Stimulated activated CD4-positive, alpha-beta T cell treated with anti-CD3 and anti-CD28 coated beads, Interleukin-1b, Interleukin-23, amount 100 ng/mL, for 1 hour (primary cell): ENCODE measurements at places on chromosomes 4 and X.

GRCh38 chr4:184500748-184501589 is 26.6 kb upstream of the IRF2 start:
- no peak for DNase-seq

GRCh38 chrX:129427267-129427666 is 96.0 kb downstream of the SMARCA1 start:
- DNase-seq: no peak

GRCh38 chrX:120824021-120824420 is 51.6 kb downstream of the CT47B1 start:
- no peak for DNase-seq

DNA sequence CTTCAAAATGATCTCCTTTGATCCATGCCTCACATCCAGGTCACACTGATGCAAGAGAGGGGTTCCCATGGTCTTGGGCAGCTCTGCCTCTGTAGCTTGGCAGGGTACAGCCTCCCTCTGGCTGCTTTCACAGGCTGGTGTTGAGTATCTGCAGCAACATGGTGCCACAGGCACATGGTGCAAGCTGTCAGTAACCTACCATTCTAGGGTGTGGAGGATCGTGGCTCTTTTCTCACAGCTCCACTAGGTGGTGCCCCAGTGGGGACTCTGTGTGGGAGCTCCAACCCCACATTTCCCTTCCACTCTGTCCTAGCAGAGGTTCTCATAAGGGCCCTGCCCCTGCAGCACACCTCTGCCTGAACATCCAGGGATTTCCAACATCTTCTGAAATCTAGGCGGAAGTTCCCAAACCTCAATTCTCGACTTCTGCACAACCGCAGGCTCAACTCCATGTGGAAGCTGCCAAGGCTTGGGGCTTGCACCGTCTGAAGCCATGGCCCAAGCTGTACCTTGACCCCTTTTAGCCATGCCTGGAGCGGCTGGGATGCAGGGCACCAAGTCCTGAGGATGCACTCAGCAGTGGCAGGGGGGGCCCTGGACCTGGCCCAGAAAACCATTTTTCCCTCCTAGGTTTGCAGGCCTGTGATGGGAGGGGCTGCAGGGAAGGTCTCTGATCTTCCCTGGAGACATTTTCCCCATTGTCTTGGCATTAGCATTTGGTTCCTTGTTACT is 137.8 kb upstream of the NUDT6 start:
- DNase-seq: no peak
